ENCODE measurements at places on chromosomes 7 and 10.

GRCh38 chr10:29409241-29410054, 120.6 kb downstream of the LYZL1 start:
- peak; percentile 29 for DNase-seq

DNA sequence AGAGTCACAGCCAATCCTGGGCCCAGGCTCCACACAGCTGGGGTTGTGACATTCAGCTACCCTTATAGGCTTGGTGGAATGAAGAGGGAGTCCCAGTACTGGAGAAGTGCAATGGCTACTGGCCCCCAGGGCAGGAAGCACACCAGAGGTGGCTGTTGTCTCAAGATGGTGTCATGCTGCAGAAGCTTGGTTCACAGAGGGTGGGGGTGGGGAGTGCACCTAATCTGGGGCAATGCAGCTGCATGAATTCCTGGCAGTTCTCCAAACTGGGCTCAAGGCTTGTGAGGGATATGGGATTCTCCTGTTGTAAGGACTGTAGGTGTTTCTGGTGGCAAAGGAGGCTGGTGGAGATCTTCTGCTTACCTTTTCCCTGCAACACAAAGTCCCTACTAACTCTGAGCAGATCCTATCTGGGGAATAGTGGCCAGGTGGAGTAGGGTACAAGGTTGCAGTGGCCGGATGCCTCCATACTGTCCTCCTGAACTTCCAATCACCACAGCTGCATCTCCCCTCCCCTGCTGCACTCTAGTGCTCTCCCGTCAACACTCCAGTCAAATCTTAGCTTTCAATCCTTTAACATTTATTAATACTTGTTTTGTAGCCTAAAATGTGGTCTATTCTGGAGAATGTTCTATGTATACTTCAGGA, 27.4 kb upstream of the PLA2G12B start:
- no peak for DNase-seq

- no peak for DNase-seq
Observed at GRCh38 chr10:121131014-121131413, 279.9 kb downstream of the WDR11 start.

- DNase-seq: no peak
Observed at GRCh38 chr10:132451506-132452215, 54.7 kb downstream of the PWWP2B start.

DNA sequence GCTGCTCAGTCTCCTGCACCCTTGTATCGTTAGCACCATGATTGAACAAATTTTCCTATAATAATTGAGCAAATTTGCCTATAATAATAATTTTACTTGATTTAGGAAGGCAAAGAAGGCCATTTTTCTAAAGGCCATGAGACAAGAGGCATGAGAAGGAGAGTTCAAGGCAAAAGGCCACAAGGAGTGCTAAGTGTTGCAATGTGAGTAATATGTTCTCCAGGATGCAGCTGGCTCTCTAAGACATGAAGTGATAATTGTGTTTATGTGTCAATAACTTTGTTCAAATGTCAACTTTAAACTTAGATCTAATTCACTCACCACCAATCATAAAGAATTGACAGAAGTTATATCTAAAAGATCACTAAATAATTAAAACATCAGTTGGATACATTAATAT, 53.8 kb downstream of the SGCE start:
- no peak for DNase-seq

DNA sequence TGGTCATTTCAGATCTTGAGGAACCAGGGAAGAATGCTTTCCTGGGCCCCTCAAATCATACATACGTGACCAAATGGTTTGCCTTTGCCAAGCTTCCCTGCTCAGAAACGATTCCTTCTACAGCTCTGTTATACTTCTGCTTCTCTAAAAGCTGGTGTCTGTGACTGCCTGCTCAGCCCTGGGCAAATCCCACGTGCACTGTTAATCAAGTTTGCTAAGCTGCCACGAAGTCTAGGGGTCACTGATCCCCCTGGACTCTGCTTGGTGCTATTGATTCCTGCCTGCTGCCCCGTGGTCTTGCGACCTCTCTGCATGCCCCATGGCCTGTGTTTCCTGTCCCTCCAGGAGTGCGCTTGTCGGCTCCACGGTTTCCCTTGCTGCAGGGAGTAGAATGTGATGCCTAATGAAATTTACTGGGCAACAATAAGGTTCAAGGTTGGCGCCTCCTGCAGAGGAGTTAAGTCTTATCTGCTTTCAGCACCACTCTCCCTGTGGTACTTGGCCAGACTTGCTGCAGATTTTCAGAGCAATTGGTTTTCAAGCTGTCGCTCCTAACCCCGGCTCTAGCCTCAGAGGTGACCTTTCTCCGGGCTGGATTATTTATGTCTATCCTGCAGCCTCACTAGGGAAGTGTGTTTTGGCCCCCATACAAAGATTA, 201.6 kb upstream of the FZD8 start:
- no peak for DNase-seq

DNA sequence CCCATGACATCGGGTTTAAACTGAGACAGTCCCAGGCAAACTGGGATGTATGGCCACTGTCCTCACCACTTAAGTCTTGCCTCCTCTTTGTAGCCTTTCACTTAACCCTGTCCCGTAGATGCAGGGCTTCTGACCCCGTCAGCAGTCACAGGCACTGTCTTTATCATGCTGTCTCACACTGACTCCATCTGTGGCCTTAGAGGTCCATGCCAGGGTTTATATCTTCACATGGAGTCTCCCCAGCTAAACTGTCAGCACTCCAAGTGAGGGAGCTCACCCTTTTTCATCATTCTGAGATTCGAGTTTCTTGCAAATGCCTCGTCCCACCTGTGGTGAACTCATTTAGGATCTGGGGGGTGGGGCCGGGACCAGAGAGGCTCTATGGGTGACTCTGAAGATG, 2.8 kb downstream of the FKBP6 start:
- no peak for DNase-seq

DNA sequence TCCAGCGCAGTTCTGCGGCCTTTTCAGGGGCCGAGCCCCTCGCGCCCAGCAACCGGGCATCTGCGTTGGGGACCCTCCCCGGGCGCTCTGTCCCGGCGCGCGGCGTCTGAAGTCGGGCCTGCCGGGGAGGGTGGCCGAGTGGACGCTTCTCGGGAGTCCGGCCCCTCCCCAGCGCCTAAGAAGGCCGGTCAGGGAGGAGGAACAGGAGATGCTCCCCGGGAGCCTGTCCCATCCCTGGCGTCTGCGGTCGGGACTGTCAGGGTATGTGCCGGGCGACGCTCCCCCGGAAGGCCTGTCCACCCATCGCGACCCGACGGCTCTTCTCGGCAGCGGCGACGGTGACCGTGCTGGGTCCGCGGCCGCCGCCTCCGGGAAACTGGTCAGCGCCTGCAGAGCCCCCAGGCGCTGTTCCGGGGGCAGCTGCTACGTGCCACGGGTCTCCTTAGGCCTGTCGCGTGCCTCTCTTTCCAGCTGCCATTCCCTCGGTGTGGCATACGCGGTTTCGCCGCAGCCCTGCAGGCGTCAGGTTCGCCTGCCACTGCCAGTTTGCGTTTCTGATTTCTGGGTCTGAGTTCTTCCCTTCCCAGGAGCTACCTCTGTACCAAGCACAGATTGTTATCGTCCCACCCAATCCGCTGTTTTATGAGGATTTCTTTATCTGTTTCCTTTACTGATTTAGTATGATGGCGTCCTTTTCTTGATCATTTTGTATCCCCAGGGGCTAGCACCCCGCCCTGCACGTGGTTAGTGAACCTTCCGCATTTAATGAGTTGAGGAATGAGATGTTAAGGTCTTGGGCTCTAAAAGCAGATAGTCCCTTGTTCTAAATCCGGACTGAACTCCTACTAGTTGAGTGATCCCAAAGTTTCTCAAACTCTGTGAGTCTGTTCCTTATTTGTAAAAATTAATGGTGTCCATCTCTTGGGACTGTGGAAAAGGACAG, 782 bp downstream of the IFIT5 start:
- peak; percentile 18 for DNase-seq

GRCh38 chr10:94092848-94093247, 99.1 kb downstream of the PLCE1 start:
- DNase-seq: no peak

GRCh38 chr10:22672319-22673090, 41.9 kb downstream of the PIP4K2A start:
- DNase-seq: no peak

DNA sequence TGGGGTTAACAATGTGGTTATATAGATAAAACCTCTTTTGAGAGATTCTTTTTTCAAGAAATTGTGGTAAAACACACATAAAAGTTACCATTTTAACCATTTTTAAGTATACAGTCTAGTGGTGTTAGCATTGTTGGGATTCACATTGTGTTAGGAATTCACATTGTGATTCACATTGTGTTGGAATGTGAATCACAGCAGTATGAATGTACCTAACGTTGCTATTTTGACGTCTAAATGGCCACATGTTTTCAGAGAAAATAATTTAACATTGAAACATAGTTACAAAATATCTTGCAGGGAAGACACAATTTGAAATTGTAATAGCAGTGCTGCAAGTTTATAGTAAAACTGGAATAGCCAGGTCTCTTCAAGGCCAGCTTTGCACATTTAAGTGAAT, 129.0 kb downstream of the BICC1 start:
- no peak for DNase-seq

DNA sequence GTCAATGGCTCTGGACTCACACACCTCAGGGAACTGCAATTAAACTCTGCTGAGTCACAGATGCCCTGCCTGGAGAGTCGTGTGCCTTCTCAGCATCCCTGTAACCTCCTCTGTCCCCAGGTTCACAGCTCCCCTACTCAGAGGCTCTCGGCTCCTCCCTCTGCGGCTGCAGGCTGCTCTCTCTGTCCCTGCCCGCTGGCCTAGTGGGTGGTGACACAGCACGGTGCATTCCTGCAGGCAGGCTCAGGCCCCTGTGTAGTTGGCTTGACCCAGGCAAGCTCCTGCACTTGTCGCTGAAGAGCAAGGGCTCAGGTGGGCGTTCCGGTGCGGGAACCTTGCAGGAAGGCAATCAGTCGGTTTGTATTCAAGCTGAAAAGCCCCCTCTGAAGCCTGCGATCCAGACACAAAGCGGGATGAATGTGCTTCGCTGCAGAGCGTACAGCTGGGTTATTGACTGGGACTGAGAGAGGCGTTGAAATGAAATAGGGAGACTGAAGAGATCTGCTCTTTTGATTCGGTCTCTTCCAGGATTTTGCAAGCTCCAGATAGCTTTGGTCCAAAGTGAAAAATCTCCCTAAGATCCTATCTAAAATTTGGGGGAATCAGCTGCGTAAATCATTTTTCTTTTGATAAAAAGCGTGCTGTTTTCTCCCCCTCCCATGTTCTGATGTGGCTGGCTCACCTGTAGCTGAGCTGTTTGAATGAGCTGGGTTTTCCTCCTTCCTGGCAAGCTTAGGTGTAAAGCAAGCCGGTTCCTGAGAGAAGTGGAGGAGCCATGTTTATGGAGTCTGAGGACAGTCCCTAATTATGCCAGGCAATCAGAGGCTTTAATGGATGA, 208.7 kb upstream of the PHYHIPL start:
- DNase-seq: no peak

GRCh38 chr10:89853781-89854191, 152.4 kb downstream of the KIF20B start:
- DNase-seq: no peak

- DNase-seq: no peak
Observed at GRCh38 chr10:68721673-68722335, 765 bp downstream of the CCAR1 start.

GRCh38 chr10:114780577-114781184, 40.9 kb upstream of the FHIP2A start:
- DNase-seq: no peak

DNA sequence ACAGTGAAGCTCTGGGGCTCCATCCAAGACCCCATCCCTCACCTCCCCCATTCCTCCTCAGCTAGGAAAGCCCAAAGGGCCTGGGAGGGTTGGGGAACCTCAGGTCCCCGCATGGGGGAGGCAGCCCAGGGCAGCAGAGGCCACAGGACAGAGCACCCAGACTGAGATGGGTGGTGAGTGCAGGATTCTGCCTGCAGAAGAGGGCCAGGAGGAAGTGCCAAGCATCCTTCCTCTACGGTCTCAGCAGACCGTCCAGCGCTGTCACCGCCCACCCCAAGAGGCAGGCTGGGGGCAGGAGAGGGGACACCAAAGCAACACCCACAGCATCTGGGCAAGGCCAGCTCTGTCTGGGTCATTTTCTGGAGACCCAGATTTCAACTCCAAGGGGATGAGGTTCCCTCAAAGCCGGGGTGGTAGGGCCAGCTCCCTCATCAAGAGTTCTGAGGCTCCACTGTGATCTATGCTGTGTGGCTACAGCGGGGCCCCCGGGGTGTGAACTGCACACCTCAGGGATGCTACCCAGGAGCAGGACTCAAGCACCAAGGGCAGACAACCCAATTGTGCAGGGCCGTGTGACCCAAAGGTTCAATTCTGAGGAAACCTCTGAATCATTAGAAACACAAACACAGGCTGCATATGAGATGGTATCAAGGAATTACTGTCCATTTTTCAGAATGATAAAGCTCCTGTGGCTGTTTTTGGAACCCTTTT, 46.8 kb downstream of the CAMK2B start:
- no peak for DNase-seq

GRCh38 chr10:101140084-101140949, 9.2 kb downstream of the TLX1 start:
- no peak for DNase-seq

DNA sequence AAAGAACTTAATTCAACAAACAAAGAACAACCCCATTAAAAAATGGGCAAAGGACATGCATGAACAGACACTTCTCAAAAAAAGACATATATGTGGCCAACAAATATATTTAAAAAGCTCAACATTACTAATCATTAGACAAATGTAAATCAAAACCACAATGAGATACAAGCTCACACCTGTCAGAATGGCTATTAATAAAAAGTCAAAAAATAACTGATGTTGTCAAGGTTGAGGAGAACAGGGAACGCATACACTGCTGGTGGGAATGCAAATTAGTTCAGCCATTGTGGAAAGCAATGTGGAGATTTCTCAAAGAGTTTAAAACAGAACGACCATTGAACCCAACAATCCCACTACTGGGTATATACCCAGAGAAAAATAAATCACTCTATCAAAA, 19.1 kb downstream of the ZFAND4 start:
- no peak for DNase-seq

DNA sequence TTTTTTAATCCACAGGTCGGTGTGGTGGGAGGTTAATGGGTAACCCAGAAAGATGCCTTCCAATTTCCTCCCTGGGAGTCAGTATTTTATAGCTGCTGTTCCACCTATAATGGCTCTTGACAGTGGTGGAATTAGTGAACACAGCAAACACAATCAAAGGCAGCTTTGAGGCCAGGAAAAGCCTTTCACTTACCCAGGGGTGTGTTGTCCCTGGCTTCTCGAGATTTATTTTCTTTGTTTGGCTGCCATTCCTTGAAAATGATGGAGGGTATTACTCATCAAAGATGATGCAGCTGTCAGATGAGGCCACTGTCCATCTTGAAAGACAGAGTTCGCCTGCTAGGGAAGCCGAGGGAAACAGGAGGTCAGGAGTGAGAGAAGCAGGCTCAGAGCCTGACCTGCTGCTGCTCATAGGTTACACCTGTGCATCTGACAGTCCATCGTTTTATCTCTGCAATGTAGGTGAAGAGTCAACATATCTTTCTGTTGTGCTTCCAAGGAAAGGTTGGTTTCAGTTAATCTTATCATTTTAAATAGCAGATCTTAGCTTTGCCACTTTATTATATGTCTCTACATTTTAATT, 221.6 kb downstream of the XPNPEP1 start:
- DNase-seq: no peak

GRCh38 chr7:116911801-116912200, 41.5 kb upstream of the ST7 start:
- no peak for DNase-seq

Data from stimulated activated CD4-positive, alpha-beta T cell treated with anti-CD3 and anti-CD28 coated beads, Interleukin-2, amount 100 ng/mL, for 48 hours (primary cell).